Pancreas (tissue), 10 donors: ENCODE measurements at places on chromosomes 12 and 14. TPM values are rescaled to one million over a fixed set of nuclear protein-coding genes. Genes with fewer than 3 reads are reported as not detected.

Gene RERGL
- 7.7 TPM for polyA plus RNA-seq

Gene CELA1
- not detected for polyA plus RNA-seq

Gene PPM1A
- polyA plus RNA-seq = 10.0 TPM

Gene ANKRD33
- not detected for polyA plus RNA-seq

Gene KRT6A
- polyA plus RNA-seq = 0.82 TPM

Gene PRH2
- polyA plus RNA-seq = 0.42 TPM

Gene PITPNM2
- polyA plus RNA-seq = 8.2 TPM

Gene DTX1
- 4.0 TPM for polyA plus RNA-seq

Gene CLBA1
- polyA plus RNA-seq = 32.5 TPM

Gene TEAD4
- polyA plus RNA-seq = 17.4 TPM

Gene C12orf50
- polyA plus RNA-seq = not detected

Gene PKP2
- polyA plus RNA-seq = 11.3 TPM

DNA sequence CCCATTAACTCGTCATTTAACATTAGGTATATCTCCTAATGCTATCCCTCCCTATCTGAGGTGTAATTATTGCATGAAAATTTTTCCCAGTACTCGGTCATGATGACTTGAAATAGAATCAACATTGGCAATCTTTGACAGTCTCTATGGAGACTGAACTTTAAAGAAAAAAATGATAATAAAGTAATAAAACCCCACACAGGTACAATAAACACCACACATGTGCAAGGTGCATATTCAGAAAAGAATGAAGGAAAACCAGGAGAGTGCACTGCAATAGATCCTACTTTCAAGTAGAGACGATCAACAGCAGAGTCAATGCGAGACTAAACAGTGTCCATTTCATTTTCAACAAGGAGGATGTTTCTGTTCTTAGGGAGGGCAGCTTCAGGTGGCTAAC is 1253.8 kb upstream of the TMEM132C start:
- no peak for DNase-seq

- DNase-seq = peak; percentile 27
Observed at GRCh38 chr12:5078423-5078822, 34.7 kb downstream of the KCNA5 start.

DNA sequence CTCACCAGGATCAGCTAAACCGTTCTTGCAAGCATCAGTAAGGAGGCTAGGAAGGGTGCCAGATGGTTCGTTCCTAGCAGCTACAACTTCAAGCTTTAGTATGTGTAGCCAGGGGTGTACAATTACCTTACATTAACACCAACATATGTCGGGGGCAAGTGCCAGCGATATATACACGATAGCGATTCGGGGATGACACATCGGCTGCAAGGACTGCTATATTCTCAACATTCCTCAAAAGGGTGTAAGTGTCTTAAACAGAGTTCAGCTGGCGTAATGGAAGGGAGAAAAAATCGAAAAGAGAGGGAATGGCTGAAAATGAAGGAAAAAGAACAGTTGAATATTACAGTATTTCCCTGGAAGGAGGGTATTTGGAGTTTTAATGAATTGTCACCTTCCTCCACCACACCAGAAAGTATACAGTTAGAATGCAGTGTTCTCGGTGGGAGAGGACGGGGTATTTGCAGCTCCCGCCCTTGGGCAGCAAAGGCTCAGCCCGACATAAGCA is 545 bp downstream of the LIMA1 start:
- DNase-seq = peak; percentile 37

DNA sequence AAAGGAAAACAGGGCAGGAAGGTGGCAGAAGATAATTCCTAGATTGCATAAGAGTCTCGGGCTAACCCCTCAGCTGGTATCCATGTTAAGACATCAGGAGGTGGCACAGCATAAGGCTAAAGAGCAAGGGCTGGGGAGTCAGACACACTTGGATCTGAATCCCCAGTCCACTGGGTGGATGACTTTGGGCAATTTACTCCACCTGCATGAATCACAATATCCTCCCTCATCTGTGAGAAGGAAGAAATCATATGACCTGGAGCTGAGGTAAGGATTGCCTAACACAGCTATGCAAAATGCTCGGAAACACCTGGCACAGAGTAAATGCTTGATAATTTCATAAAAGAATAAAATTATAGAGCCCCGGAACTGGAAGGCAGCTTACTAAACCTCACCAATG is 217.9 kb downstream of the PIK3C2G start:
- DNase-seq = no peak

DNA sequence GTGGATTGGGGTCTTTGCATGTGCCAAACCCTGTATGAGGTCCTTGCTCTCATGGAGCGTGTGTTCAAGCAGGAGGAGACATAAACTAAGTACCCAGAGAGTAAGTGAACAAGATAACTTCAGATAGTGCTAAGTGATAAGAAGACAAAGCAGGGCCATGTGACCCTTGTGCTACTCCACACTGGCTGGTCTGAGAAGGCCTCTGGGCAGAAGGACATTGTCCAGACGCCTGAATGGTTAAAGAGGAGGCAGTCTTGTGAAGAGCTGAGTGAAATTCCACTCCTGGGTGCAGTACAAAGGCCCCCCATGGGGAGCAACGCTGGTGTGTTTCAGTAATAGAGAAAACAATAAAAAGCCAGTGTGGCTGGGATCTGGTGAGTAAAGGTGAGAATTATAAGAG is 93.3 kb upstream of the RIC8B start:
- no peak for DNase-seq

DNA sequence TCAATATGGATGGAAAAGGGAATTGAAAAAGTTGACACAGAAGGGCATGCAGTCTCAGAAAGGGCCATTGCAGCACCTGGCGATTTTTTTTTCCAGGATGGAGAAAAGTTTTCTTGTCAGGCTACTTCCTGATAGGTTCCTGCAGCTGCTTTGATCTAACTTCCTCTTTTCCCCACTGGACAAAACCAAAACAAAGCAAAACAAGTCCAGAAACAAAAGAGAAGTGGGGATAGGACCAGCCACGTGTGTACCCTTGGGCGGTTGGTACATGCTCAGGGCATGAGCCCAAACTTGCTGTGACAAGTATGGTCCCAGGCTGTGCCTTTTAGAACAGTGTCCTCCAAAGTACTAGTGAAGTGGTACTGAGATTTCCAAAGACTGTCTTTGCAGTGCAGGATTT is 89.8 kb downstream of the CHST11 start:
- DNase-seq = no peak

DNA sequence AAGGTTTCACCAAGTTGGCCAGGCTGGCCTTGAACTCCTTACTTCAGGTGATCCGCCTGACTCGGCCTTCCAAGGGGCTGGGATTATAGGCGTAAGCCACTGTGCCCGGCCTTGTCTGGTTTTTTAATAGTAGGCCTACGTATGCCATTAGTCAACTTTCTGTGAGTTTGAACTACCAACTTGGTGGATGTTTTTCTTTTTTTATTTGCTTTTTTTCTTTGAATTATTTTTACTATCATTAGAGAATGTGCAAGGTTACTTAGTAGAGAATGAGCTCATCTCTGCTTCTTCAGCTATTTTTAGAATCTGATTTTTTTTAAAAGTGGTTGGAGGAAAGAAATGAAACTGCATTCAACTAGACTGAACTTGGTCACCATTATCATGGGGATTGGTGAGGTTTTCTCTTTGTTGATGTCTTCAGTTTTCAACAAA is 51.4 kb downstream of the HMGA2 start:
- no peak for DNase-seq

DNA sequence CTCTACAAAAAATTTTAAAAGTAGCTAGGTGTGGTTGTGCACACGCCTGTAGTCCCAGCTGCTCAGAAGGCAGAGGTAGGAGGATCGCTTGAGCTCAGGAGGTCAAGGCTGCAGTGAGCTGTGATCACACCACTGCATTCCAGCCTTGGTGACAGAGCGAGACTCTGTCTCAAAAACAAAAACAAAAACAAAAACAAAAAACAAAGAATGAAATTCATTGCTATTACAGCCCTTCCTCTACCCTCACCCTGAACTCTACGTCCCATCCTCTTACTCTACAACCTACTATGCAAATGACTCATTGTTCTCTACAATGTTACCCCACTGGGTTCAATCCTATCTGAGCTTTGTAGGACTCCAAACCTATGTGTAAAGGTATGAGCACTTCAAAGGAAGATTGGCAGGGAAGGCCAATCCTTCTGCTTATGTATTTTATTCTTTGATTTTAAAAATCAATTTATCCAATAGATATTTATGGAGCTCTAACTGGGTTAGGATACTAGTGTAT is 39.3 kb downstream of the NINJ2 start:
- DNase-seq = no peak

DNA sequence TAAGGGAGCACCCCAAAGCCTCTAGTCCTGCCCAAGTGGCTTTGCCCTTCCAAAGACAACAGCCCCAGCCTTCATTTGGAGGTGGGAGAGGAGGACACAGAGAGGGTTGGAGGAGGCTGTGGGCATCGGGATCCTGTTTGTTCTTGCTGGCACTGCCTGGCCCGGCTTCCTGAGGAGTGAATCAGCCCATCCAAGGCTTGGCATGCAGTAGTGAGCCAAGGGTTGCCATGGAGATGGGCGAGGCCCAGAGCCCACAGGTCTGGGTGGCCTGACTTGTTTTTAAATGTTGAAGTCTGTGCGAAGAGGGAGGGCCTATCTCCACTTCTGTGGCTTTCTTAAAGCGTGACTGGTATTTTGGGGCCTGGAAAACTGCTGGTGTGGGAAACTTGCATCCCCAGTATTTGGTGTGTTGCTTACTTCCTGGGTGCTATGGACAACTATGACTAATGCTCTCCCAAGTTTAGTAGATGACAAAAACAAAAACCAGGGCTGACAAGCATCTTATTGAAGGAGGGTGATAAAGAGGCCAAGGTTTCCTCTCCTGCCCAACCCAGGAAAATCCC is 15.8 kb downstream of the CD9 start:
- DNase-seq = peak; percentile 73

DNA sequence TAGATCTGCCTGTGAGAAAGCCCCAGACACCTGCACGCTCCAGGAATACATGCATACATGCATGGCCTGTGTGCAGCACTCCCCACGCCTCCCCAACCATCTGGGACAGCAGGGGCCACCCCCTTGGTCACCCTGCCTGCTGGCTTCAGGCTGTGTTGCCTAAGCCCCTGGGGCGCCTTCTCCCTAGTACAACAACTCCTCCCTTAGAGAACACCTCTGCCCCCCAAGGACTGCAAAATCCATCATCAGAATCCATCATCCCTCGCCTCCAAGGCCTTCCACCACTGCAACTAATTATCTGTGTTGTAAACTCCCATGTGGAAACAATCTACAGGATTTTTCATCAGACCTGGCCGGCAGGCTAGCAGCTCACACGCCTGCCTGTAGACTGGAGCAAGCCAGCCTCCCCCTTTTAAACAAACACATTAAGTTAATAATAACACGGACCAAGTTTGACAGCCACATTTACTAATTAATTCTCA is 36.8 kb downstream of the ZFP36L1 start:
- no peak for DNase-seq
